ENCODE measurements at places on chromosomes 7 and 10.
A peak's percentile ranks its signal among the peaks of the same experiment; 100 is the strongest.

DNA sequence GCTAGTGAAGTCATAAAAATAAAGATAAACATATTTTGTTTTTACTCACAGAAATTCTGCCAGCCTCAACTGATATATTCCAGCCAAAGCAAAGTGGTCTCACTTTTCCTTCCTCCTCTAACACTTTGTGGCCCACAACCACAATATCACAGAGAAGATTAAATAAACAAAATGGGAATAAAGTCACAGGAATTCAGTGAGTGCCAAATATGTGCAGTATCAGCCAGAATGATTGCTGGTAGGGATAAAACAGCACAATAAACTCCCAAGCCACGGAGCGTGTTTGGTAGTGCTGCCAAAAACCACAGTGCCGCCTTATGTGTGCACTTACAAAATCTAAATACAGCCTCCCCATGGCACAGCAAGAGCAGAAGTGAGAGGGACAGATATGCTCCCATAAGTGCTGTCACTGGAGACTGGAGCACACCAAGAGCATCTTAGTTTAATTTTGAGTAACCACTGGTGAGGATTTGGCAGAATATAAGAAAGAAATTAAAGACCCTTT, 155.8 kb downstream of the POM121L12 start:
- DNase-seq = no peak

- no peak for DNase-seq
Measured at GRCh38 chr7:93453262-93453661, 121.3 kb downstream of the CALCR start.

DNA sequence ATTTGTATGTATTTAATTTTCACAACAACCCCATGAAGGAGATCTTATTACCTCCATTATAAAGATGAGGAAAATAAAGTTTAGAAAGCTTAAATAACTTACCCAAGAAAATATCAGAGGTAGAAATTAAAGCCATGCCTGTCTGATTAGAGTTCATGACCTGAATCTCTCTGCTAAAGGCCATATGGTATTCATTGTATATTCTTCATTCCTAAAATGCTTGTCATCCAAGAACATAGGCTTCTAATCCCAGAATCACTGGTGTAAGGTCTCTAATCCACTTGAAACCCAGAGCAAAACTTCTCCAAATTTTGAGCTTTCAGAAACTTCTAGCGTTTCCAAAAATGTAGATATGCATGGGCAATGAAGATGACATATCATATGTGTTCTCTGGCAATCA, 72.3 kb upstream of the YAE1 start:
- DNase-seq = no peak

GRCh38 chr7:136293272-136293671, 316.1 kb upstream of the MTPN start:
- DNase-seq = no peak

- DNase-seq = no peak
Measured at GRCh38 chr7:118184565-118184940, 589 bp downstream of the LSM8 start.

DNA sequence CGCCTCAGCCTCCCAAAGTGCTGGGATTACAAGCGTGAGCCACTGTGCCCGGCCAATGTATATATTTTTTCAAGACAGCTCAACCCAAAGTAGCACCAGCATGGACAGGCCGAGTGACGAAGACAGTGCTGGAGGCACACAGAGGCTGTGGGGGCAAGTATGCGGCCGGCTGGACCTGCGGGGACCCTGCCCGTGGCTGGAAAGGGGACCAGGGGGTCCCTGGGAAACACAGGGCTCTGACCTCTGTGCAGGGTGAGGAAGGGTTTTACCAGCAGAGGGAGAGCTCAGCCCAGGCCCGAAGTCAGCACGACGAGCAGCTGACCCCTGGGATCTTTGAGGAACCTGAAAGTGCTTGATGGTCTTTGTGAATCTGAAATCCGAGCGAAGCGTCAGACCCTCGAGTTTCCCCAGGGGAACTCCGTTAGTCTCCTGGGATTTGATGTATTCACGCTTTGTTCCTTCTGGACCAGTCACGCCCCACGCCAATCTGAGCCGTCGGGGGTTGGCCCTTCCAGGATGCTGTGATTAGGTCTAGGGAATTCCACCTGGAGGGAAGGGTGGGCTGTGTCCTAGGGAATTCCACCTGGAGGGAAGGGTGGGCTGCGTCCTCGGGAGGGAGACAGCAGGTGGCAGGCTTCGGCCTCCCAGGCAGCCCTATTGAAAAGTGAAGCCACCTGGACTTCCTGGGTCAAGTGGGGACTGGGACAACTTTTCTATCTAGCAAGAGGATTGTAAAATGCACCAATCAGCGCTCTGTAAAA, 10.9 kb upstream of the ZFAND2A start:
- DNase-seq = no peak

GRCh38 chr10:18658271-18659124, 733 bp upstream of the ARL5B start:
- no peak for DNase-seq

GRCh38 chr7:113368256-113368655, 249.9 kb upstream of the SMIM30 start:
- no peak for DNase-seq

GRCh38 chr7:105014693-105015389, 836 bp downstream of the KMT2E start:
- no peak for DNase-seq

DNA sequence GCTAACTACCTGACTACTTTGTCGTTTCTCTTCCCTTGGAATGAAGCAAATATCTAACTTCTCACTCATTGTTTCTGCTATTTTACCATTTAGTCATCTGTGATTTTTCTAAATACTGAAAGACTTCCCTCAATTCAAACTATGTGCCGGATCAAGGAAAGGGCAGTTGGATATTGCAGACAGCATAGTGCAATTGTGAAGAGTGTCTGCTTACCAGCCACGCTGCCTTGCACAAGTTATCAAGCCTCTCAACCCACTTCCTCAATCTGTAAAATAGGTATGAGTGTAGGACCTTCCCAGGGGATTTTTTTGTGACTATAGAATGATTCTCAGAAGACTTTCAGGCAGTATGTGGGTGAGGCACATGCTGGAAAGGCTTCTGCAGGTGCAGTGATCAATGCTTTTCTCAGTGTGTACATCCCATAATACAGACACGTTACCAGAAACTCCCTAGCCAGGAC, 54.3 kb downstream of the EGFR start:
- DNase-seq = no peak

DNA sequence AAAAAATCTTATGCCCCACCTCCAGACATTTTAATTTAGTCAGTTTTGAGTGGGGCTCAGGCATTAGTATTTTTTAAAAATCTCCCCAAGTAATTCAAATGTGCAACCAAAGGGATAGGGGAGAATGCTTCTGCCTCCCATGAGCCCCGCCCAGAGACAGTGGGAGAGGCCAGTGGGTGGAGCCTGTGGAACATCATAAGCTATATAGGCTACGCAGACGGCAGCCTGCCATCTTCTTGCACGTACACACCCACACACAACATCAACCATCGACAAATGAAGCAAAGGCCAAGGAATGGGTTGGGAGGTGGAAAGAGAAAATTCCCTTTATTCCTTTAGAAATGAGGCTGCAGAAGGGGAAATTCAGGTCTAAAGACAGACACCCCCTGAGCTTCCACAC, 25.2 kb downstream of the CREB3L2 start:
- DNase-seq = no peak

DNA sequence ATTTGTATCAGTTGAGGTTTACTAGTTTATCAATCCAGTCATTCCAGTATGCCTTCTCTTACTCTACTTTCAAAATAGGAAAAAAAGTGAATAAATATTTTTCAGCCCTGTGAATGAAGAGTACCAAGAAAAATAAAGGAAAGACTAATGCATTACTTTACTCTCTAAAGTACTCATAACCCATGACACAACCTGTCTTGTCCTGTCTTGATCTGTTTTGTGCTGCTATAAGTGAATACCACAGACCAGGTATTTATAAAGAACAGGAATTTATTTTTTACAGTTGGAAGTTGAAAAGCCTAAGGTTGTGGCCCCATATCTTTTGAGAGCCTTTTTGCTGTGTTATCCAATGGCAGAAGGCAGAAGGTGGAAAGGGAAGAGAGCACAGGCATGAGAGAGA, 194.6 kb upstream of the DKK1 start:
- DNase-seq = no peak

GRCh38 chr7:739983-740942, 13.2 kb upstream of the PRKAR1B start:
- no peak for DNase-seq

- no peak for DNase-seq
Measured at GRCh38 chr7:157870644-157871290, 534.0 kb downstream of the DNAJB6 start.

DNA sequence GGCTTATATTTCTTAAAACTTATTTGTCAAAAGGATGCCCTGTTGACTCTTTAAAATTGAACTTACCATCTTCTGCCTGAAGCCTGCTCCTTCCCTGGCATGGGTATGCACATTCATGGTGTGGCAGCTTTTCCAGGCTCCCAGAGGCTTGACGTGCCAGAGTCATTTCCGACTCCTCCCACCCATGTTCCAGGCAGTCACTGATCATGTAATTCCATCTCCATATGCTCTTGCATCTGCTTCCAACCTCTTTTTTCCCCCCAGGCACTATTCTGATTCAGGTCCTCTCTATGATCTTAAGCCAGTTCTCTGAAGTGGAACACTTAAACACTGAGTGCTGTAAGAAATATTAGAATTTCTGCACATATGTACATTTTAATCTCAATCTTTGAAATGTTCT, 82.2 kb downstream of the CFAP58 start:
- DNase-seq = no peak

- DNase-seq = no peak
Measured at GRCh38 chr10:69211524-69211923, 8.6 kb upstream of the HKDC1 start.

GRCh38 chr7:77738871-77739270, 42.6 kb downstream of the RSBN1L start:
- DNase-seq = no peak

DNA sequence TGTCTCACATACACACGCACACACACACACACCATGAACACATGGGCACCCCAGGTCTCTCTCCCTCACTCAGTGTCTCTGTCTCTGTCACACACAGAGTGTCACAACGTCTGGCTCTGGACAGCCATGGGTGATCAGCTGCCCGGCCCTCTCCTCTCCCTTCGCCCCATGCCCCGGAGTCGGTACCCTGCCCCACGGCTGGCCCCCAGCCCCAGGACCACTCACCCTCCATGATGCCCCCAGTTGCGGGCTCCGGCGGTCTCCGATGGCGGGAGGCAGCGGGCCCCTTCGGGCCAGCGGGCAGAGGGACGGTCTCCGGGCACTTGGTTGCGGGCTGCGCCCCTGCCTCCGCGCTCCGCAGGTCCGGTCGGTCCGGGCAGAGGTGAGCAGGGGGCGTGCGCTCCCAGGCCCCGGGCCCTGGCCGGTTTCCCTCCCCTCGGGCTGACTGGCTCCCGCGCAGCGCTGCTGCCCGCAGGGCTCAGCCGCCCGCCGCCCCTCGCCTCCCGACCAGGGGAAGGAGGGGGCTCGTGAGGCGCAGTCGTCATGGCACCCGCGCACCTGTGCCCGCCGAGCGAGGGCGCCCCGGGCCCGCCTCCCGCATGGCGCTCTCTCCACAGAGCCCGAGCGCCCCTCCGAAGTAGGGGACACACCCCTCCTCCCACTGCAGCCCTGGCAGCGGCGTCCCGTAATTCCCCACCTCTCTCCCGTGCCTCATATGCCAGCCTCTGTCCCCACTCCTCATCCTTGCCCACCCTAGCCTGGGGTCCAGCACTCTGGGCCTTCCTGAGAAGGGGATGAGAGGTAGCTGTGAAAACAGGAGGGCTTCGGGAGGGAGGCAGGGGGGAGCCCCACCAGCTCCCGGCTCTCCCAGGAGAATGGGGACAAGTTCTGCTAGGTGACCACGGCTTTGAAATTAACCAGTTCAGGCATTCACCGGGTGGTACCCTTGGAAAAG, at the start of gene NPFFR1:
NPFFR1 (minus strand) TSS at position 560 of the 955 bp plus-strand sequence; CDS start at position 232, 328 bp downstream.
- DNase-seq = no peak

GRCh38 chr7:154792436-154793055, 210.4 kb downstream of the PAXIP1 start:
- DNase-seq = no peak

- no peak for DNase-seq
Measured at GRCh38 chr10:17455015-17455520, 673 bp upstream of the ST8SIA6 start.

DNA sequence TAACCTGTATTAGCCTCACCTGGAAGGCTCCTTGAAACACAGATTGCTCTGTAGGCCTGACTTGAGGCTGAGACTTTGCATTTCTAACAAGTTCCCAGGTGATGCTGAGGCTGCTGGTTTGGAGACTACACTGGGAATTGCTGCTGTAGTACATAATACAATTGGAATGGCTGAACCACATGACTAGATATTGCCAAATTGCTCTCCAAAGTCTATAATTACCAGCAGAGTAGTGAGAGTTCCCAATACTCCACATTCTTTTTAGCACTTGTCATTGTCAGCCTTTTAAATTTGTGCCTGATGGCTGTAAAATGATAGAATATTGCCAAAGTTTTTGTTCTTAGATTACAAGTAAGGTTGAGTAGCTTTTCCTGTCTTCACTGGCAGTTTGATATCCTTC, 39.9 kb downstream of the PLEKHA8 start:
- DNase-seq = no peak

GRCh38 chr7:84218681-84219080, 24.1 kb upstream of the SEMA3A start:
- no peak for DNase-seq

GRCh38 chr7:122885583-122886356, 490 bp downstream of the CADPS2 start:
- peak; percentile 49 for DNase-seq

- DNase-seq = no peak
Measured at GRCh38 chr10:79144351-79145173, 75.8 kb downstream of the ZMIZ1 start.

GRCh38 chr10:83476211-83476610, 663.1 kb upstream of the GHITM start:
- no peak for DNase-seq

DNA sequence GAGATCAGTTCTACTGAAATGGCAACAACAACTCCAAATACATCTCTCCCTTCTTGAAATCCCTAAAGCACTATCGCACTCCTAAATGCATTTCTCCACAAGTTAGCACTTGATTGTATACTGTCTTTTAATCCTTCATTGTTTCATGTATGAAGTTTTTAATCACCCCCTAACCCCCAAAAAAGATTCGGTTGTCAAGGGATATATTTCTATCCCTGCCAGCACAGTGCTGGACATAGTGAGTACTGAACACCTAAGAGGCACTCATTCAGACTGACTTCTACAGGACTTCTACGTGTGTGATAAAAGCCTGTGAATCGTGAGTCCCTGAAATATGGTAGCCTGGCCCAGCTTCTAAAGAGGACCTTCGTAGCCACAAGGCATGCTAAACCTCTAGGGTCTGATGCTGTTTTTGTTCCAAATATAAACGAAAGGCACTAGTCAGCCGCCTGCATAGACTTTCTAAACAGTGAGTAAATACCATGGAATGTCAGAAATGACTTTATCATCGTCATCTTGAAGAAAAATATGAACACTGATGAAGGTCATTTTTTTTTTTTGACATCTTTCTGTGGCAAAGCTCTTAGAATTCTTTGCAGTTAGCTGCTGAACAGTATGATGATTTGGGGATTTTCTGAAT, 14.6 kb upstream of the ZSCAN21 start:
- no peak for DNase-seq

DNA sequence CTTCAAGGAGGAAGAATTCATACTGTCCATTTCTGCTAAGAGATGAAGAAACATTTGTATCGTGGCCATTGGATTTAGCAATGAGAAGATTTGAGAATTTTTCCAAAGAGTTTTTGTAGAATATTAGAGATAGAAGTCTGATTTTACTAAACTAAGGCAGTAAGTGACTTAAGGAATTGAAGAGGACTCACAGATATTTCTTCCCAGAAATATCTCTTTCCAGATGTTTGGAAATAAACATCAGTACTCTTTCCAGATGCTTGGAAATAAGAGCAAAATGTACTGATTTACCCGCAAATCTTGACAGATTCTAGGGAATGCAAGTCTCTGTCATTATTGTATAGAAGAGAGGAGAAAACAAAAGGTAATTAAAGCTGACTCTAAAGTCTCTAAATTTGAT, 91.3 kb downstream of the IMMP2L start:
- DNase-seq = no peak

Measured in HEK293T (cell line).